Left cardiac atrium (tissue), 4 donors: ENCODE measurements at places on chromosomes 12 and 14. TPM values are rescaled to one million over a fixed set of nuclear protein-coding genes. Genes with fewer than 3 reads are reported as not detected.

The TAS2R14 gene
- total RNA-seq = 0.94 TPM

The ASCL1 gene
- not detected for total RNA-seq

The TBC1D30 gene
- total RNA-seq = 3.0 TPM

The DLK1 gene
- total RNA-seq = 3.3 TPM

The CISTR gene
- 1.4 TPM for total RNA-seq
